ENCODE measurements at places on chromosomes 12 and 14. TPM values are rescaled to one million over a fixed set of nuclear protein-coding genes. Genes with fewer than 3 reads are reported as not detected.

BTBD6 gene
- total RNA-seq: 34.9 TPM

DNA sequence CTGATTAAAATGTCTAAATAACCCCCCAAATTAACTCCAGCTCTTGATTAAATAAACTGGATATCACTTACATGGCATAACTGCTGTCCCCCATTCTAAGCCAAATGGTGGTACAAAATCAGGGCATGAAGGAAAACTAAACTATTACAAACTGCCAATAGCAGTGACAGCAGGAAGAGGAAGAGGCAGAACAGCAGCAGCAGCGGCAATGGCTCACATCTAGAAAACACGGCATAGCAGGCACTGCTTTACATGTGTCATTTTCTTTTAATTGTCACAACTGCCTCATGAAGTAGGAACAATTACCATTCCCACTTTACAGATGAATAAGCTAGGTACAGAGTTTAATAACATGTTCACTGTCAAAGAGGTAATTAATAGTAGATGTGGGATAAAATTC lies 92.0 kb downstream of the EPS8 start:
- DNase-seq: no peak

- DNase-seq: peak; percentile 80
Measured at GRCh38 chr14:103628684-103629502, at the start of gene KLC1. KLC1 (plus strand) TSS chr14:103629211; CDS start chr14:103654565, 25,354 bp downstream.

- DNase-seq: no peak
Measured at GRCh38 chr14:58914279-58914855, 274.1 kb upstream of the DAAM1 start.

DNA sequence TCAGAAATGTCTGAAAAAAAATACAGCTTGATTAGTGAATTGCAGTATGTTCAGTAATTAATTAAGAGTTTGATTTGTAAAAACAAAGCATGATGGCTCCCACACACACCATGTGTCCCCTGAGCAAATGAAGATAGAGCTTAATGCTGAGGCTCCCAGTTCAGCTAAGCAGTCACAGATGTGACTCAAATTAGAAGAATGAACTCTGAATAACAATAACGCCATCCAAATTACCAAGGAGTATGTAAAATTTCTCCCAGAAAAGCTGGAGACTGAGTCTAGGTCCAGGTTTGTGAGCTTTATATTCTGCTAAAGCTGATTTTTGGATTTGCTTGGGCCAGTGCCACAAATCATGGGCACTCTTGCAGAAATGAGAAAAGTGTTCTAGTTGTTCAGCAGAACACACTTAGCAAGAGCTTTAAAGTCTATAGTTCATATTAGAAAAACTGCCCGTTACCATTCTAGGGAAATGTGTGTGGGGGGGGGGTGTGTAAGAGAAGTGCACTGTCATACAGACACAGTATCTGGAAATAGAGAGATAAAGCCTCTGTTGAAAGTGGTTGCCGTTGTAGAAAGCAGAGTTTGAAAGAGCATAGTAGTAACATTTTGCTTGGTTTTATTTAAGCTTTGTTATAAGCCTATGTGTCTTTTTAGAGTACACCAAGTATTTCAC lies 253.1 kb downstream of the BCAT1 start:
- no peak for DNase-seq

- DNase-seq: no peak
Measured at GRCh38 chr12:107493135-107493494, 192.5 kb upstream of the PWP1 start.

ACVR1B gene
- 8.2 TPM for total RNA-seq

- no peak for DNase-seq
Measured at GRCh38 chr14:102000902-102001301, 36.5 kb downstream of the DYNC1H1 start.

DNA sequence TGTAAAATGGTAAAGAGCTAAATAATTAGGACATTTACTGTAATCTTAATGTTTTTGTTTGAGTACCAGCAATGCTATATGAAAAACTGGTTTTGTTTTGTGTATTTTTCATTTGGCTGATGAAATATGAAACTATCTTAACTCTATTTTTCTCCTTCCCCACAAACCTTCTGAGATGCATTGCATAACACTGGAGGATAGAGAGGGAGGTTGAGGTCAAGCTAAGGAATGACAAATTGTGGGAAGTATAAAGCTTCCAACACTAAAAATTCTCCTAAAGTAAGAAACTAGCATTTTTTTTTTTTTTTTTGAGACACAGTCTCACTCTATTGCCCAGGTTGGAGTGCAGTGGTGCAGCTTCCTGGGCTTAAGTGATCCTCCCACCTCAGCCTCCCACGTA lies 31.5 kb upstream of the SRP54 start:
- no peak for DNase-seq

GRCh38 chr12:57439762-57440266 lies 5.2 kb downstream of the INHBC start:
- DNase-seq: no peak

- DNase-seq: no peak
Measured at GRCh38 chr14:34203251-34203722, 252.4 kb upstream of the EGLN3 start.

SFSWAP gene
- 12.3 TPM for total RNA-seq

DNA sequence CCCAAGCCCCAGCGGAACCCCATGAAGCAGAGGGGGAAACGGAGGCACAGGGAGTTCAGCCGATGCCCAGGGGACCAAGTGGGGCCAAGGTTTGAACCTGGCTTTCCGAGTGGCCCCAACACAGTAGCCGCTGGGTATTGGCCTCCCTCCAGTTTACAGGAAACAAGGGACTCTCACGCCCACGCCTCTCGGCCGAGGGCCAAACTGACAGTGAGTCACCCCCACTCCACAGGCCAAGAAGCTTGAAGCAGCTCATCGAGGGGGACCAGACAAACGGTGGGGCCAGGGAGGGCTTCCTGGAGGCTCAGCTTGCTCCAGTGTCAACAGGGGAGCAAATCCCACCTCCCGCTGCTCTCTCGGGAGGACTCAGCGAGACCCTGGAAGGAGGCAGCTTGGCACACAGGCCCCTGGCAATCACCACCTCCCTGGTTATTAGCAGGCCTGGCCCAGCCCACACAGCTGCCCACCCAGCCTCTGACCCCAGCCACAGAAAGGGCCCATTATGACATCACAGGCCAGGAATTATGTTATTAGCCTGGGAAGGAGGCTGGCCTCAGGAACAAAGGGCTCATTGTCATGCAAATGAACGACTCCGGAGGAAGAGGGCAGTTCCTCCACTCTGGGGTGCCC lies 54.6 kb downstream of the NCOR2 start:
- peak; percentile 96 for DNase-seq

GARIN6 gene
- total RNA-seq: not detected

- DNase-seq: no peak
Measured at GRCh38 chr12:64099397-64099796, 122.7 kb downstream of the KICS2 start.

DNA sequence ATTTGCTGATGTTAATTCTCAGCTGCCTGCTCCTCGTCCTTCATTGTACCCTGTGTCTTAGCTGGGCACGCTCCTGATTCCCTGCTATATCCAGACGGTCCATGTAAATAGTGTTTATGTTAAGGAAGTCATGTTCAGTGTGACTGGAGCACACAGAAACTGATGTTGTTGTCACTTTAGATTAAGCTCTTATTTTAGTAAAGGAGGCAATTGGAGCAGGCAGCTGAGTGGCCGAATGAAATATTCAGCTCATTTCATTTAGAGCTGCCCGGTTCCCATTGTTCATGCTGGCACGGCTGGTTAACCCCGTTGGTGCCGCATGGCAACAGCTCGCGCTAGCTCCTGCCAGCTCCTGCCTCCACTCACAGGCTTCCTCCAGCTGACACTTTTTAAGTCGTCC lies 446.8 kb upstream of the SOX5 start:
- DNase-seq: no peak

DNA sequence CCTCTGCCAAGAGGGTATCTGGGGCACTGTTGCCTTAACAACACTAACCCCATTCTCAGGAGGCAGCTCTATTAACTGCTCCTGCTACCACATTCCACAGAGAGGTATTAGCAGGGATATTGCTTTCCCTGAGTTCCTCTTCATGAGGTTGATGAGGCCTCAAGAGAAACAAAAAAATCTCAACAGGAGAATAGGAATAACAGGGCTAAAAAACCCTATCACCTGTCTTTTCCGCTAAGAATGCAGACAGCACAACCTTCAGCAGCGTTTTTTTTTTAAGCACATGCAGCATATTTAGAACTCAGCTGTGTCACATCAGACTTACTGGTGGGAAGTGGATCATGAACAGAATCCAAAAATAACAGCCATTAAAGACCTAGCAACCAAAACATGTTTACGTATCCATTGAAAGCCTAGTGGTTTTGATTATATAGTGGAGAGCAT lies 29.2 kb downstream of the ATF7 start:
- no peak for DNase-seq

GRCh38 chr14:59439256-59439965 lies 25.8 kb downstream of the GPR135 start:
- no peak for DNase-seq

- DNase-seq: no peak
Measured at GRCh38 chr12:94430304-94430703, 29.4 kb downstream of the CEP83 start.

- DNase-seq: no peak
Measured at GRCh38 chr14:59394268-59394667, 70.9 kb downstream of the GPR135 start.

CREBL2 gene
- 27.4 TPM for total RNA-seq

EIF4B gene
- 272 TPM for total RNA-seq

DNA sequence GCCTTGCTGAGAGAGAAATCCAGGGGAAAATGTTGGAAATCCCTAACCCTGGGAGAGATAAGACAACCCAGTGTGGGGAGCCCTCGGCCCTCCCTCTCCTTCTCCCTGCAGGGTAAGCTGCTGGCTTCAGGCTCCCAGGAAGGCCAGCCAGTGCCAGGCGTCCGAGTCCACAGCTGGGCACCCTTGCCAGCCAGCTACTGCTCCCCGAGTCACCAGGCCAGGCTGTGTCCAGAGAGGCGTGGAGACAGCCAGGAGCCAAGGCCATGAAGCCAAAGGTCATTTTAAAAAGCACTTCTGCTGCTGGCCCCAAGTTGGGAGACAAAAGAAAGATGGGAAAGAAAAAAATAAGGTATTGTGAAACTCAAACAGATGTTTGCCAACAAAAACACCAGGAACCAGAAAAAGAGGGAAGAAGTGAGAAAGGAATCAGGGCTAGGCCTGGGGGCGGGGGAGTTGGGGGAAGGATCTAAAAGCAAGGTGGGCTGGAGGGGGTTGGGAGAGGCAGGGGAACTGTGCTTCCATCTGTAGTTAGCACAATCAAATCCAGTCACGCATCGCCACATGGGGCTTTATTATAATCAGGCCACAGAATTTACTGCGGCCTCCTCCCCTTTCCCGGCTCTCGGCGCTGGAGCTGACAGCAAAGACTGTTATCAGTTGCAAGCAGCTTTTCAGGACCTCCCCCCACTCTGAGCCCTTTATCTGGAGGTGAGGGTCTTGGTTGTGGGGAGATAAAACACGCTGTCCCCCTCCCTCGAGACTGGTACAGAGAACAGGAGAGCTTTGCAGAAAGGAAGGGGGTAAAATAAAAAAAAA lies 33.5 kb downstream of the RBM19 start:
- no peak for DNase-seq

DNA sequence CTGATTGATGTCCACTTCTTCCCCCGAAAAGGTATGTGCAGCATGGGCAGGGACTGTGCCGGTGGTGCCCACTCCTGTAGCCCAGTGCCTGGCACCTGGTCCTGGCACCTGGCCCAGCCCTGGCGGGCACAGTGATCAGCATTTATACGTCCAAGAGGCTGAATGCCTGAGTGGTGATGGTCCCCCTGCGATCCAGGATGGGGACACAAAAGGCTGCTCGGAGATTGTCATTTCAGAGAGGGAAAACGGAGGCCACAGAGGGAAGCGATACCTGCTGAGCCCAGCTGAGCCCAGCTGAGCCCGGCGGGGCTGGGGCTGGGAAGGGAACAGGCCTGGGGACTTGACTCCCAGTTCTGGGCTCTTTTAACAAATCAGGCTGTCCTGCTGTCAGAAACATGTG lies 55.8 kb downstream of the PRIMA1 start:
- DNase-seq: no peak

RTL1 gene
- total RNA-seq: not detected

GRCh38 chr12:83123039-83123438 lies 436.3 kb downstream of the TMTC2 start:
- no peak for DNase-seq

GRCh38 chr12:24600996-24601395 lies 347.9 kb downstream of the BCAT1 start:
- no peak for DNase-seq

DNA sequence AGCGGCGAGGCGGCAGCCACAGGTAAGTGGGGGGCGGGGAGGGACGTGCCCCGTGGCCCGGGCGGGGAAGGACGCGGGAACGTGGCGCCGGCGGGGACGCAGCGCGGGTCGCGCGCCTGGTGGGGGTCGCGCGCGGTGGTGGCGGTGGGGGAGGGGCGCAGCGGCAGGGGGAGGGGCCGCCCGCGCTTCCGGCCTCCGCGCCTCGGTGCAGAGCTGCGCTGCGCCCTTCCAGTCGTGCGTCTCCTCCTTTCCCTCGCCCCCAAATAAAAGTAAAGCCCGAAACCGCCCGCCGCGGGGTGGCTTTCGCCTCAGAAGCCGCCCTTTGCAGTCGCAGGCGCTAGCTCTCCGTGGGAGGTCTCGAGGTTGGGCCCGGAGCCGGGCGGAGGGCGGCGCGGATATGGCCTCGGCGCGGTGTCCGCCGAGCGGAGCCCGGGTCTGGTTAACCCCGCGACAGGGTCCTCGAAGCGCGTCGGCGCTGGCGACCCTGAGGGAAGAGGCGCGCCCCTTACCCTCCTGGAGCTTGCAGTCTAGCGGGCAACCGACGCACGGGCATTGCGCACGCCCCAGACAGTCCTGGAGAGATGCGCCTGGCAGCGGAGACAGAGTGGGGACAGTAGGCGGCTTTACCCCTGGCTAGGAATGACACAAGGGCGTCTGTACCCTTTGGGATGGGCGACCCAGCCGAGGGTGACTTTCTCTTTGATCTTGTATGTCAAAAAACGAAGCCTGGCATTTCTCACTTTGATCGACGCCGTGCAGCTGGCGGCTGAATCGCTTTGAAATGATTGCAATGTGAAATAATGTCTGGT lies 589 bp downstream of the ATF1 start:
- no peak for DNase-seq

RDH12 gene
- not detected for total RNA-seq

GRCh38 chr12:84070292-84070691 lies 842.3 kb downstream of the SLC6A15 start:
- DNase-seq: no peak

- no peak for DNase-seq
Measured at GRCh38 chr12:51821440-51822260, 26.9 kb downstream of the FIGNL2 start.

TUNAR gene
- total RNA-seq: not detected
